Activated CD8-positive, alpha-beta memory T cell treated with anti-CD3 and anti-CD28 coated beads, Interleukin-2, amount 10 ng/mL, durations not matched to agents 7 days and 5 days (primary cell): ENCODE measurements at places on chromosomes 16 and 17. TPM values are rescaled to one million over a fixed set of nuclear protein-coding genes. Genes with fewer than 3 reads are reported as not detected.

DNA sequence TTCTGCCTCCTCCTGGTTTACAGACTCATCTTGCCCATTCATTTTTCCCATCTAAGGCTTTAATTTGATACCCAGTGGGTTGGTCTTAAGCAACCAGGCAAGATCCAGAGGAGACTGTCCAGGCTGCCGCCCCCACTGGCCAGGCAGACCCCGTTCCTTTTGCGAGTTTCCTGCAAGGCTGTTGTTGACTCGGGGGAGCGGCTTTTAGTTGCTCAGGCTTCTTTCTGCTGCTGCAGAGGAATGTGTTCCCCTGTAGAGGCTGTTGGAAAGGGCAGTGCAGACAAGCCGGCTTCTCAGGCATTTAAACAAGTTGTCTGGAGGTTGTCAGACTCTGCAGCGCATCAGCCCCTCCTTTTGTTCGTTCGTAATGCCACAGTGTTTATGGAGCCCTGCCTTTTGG lies 231.2 kb downstream of the PRKCA start:
- H3K4me1 ChIP-seq: peaks cover 18% of the 10 kb centered on the region
- peaks cover 14% of the 10 kb centered on the region for H3K36me3 ChIP-seq
- DNase-seq: no peak
- no peaks in the 10 kb centered on the region for H3K27me3 ChIP-seq
- no peak overlapping the region for H3K27ac ChIP-seq

GRCh38 chr16:46976550-46976949 lies 3.1 kb upstream of the DNAJA2 start:
- no peak for DNase-seq
- H3K4me1 ChIP-seq: peaks cover 37% of the 10 kb centered on the region
- no peaks in the 10 kb centered on the region for H3K27me3 ChIP-seq
- H3K36me3 ChIP-seq: peaks cover 5% of the 10 kb centered on the region
- H3K4me3 ChIP-seq: no peak overlapping the region

DNA sequence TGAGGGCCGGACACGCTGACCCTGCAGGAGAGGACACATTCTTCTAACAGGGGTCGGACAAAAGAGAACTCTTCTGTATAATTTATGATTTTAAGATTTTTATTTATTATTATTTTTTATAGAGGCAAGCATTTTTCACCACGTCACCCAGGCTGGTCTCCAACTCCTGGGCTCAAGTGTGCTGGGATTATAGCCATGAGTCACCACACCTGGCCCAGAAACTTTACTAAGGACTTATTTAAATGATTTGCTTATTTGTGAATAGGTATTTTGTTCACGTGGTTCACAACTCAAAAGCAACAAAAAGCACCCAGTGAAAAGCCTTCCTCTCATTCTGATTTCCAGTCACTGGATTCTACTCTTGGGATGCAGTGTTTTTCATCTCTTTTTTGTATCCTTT lies 2.3 kb upstream of the SERPINF1 start:
- H3K4me3 ChIP-seq: no peak overlapping the region
- peaks cover 23% of the 10 kb centered on the region for H3K4me1 ChIP-seq
- H3K27ac ChIP-seq: no peak overlapping the region
- no peaks in the 10 kb centered on the region for H3K36me3 ChIP-seq
- no peaks in the 10 kb centered on the region for H3K27me3 ChIP-seq

DNA sequence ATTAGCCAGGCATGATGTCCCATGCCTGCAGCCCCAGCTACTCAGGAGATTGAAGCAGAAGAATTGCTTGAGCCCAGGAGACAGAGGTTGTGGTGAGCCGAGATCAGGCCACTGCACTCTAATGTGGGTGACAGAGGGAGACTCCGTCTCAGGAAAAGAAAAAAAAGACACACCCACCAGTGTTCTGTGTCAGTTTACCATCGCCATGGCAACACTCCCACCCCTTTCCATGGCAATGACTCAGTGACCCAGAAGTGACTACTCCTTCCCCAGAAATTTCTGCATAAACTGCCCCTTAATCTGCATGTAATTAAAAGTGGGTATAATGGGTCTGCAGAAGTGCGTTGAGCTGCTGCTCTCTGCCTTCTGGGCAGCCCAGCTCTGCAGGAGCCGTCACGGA lies 4.0 kb upstream of the ZC3H18 start:
- peak; percentile 51 for DNase-seq
- H3K27me3 ChIP-seq: peaks cover 3% of the 10 kb centered on the region
- H3K36me3 ChIP-seq: no peaks in the 10 kb centered on the region

- no peak for DNase-seq
- H3K27me3 ChIP-seq: peaks cover 75% of the 10 kb centered on the region
- no peaks in the 10 kb centered on the region for H3K36me3 ChIP-seq
- H3K4me3 ChIP-seq: peak overlapping the region; percentile 77
- H3K4me1 ChIP-seq: peaks cover 37% of the 10 kb centered on the region
- H3K27ac ChIP-seq: no peak overlapping the region
These were observed 1.3 kb upstream of the DNAH2 start for GRCh38 chr17:7715936-7716886.

DNA sequence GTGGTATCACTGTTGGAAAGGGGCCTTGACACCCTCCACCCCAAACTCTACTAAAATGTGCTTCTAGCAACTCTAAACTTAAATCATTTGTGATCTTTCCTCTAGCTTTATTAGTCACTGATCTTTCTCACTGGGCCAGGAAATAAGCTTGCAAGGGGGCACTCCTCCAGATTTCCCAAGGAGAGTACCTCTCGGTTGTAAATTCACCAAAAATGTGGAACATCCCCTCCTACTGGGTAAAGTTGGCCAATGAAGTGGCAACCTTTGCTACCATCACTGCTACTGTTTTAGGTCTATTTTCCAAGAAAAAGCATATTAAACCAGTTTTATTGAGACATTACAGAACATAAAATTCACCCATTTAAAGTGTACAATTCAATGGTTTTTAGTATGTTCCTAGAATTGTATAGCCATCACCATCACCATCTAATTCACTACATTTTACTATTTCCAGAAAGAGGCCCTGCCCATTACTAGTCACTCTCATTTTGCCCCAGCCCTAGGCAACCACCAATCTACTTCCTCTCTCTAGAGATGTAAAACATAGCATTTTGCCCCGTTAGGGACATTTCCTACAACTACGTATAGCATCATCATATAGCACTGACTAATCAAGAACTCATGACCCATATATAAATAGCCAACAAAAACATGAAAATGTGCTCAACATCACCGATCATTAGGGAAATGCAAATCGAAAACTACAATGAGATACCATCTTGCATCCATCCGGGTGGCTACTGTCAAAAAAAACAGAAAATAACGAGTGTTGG lies 44.6 kb upstream of the ADCY9 start:
- peaks cover 8% of the 10 kb centered on the region for H3K27me3 ChIP-seq
- no peaks in the 10 kb centered on the region for H3K36me3 ChIP-seq
- DNase-seq: no peak
- no peak overlapping the region for H3K4me3 ChIP-seq
- peaks cover 4% of the 10 kb centered on the region for H3K4me1 ChIP-seq
- no peak overlapping the region for H3K27ac ChIP-seq

GRCh38 chr17:45052052-45052772 lies 780 bp upstream of the DCAKD start:
- H3K36me3 ChIP-seq: peaks cover 9% of the 10 kb centered on the region
- no peaks in the 10 kb centered on the region for H3K27me3 ChIP-seq
- peak overlapping the region; percentile 91 for H3K27ac ChIP-seq
- peak overlapping the region; percentile 78 for H3K4me3 ChIP-seq

GRCh38 chr17:40932608-40933007 lies 4.8 kb downstream of the KRT23 start:
- no peaks in the 10 kb centered on the region for H3K36me3 ChIP-seq
- H3K4me3 ChIP-seq: no peak overlapping the region
- no peaks in the 10 kb centered on the region for H3K4me1 ChIP-seq
- no peak overlapping the region for H3K27ac ChIP-seq

DNA sequence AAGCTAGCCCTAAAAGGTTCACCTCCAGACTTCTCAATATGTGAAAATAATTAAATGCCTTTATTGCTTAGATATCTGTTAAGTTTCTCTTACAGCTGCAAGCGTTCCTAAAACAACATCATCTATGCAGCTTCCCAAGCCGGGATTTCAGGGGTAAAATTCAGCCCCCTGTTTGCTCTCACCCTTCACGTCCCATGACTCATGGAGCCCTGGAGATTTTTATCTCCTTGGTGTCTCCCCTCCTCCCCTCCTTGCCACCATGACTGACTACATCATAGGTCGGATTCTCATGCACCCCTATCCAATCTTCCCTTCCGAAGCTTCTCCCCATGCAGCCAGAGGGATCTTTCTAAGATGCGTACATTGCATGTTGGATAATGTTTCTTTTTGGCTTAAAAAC lies 21.0 kb upstream of the CACNG4 start:
- no peaks in the 10 kb centered on the region for H3K4me1 ChIP-seq
- no peaks in the 10 kb centered on the region for H3K36me3 ChIP-seq
- no peak for DNase-seq

Gene CCL15
- total RNA-seq: not detected
